ENCODE measurements at places on chromosomes 11 and 22. TPM values are rescaled to one million over a fixed set of nuclear protein-coding genes. Genes with fewer than 3 reads are reported as not detected.

DNA sequence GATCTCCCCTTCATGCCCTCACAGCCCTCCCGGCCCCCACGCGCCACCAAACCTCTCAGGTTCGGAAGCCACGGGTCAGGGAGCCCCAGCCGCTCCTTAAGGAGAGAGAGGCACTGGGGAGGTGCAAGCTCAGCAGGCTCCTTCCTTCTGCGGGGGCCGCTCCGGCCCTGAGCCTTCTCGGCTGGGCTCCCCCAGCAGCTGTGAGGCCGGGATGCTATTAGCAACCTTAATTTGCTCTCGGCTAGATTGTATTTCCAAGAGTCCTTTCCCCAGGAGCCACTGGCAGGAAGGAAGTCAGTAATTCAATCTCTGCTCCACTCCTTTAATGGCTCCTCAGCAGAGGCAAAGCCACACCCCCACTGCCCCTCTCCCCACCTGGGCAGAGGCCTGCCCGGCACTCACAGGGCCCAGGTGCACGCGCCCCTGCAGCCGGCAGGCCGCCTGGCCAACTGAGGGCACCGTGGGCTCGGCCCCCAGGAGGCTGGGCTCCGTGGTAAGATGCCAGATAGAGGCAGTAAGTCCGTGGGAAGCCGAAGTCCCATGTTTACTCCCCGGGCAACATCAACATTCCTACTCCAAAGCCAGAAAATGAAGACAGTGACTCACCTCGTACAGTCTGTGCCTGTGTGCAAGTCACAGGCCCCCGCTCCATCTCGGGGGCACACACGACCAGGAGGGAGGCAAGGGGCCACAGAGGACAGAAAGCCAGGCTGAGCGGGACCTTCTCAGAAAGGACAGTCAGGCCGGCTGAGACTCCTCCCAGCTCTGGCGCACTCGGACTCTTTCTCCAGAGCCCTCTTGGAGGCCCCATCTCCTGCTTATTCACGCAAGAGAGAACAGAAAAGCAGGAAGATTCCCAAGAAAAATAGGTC lies 5.2 kb downstream of the IGSF9B start:
- no peaks in the 10 kb centered on the region for H3K4me1 ChIP-seq
- no peak overlapping the region for H3K4me3 ChIP-seq
- H3K27ac ChIP-seq = no peak overlapping the region
- peak; percentile 9 for DNase-seq

DNA sequence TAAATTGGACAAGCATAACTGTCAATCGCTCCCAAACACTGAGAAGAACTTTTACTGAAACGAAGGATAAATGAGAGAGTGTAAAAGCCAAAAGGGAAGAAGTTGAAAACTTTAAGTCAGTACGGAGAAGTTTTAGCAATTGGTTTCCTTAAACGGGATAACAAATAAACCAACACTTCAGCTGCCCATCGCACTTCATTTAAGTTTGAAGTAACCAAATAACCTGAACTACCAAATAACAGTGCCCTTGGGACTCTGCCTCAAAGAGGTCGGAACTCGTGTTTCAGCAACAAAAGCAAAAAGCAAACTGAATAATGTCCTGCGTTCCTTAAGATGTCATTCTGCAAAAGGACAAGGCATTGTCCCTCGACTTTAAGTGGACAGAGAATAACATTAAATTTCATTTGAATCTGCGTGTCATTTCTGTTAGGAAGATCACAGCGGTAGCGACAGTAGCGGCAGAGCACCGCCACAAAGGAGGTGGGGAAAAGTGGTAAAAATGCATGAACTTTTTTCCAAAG lies 127.0 kb upstream of the C11orf58 start:
- H3K27ac ChIP-seq = no peak overlapping the region
- no peak for DNase-seq
- H3K36me3 ChIP-seq = no peaks in the 10 kb centered on the region
- H3K4me3 ChIP-seq = no peak overlapping the region

DNA sequence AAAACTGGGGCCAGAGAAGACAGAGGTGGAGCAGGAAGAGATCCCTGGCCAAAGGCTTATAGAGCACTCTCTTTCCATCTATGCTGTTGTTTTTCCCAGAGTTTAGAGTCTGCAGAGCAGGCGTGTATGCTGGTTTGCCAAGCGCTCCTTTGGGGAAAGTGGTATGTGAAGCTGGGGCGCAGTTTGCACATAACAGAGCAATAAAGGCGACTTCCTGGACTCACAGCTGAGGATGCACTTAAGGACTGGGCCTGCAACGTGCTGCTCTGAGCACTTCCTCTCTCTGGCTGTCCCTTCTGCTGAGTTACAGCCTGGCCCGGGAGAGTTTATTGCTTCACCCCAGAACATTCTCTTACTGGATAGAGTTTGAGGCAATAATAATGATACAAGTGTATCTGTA lies 41.7 kb downstream of the THAP12 start:
- no peak for DNase-seq
- H3K36me3 ChIP-seq = no peaks in the 10 kb centered on the region
- no peak overlapping the region for H3K4me3 ChIP-seq
- H3K27me3 ChIP-seq = no peaks in the 10 kb centered on the region

- no peaks in the 10 kb centered on the region for H3K4me1 ChIP-seq
- H3K4me3 ChIP-seq = no peak overlapping the region
- H3K27ac ChIP-seq = no peak overlapping the region
- H3K27me3 ChIP-seq = no peaks in the 10 kb centered on the region
- no peak for DNase-seq
These were observed 313.0 kb downstream of the CTTN start for GRCh38 chr11:70711095-70711910.

- DNase-seq = no peak
- H3K27me3 ChIP-seq = no peaks in the 10 kb centered on the region
- H3K27ac ChIP-seq = no peak overlapping the region
- H3K4me1 ChIP-seq = peaks cover 5% of the 10 kb centered on the region
- H3K4me3 ChIP-seq = no peak overlapping the region
These were observed 6.5 kb downstream of the PACS1 start for GRCh38 chr11:66076561-66076960.

GRCh38 chr11:46332568-46333393 lies 14.5 kb upstream of the DGKZ start:
- no peak for DNase-seq
- no peak overlapping the region for H3K27ac ChIP-seq
- H3K4me1 ChIP-seq = no peaks in the 10 kb centered on the region
- H3K36me3 ChIP-seq = no peaks in the 10 kb centered on the region

DNA sequence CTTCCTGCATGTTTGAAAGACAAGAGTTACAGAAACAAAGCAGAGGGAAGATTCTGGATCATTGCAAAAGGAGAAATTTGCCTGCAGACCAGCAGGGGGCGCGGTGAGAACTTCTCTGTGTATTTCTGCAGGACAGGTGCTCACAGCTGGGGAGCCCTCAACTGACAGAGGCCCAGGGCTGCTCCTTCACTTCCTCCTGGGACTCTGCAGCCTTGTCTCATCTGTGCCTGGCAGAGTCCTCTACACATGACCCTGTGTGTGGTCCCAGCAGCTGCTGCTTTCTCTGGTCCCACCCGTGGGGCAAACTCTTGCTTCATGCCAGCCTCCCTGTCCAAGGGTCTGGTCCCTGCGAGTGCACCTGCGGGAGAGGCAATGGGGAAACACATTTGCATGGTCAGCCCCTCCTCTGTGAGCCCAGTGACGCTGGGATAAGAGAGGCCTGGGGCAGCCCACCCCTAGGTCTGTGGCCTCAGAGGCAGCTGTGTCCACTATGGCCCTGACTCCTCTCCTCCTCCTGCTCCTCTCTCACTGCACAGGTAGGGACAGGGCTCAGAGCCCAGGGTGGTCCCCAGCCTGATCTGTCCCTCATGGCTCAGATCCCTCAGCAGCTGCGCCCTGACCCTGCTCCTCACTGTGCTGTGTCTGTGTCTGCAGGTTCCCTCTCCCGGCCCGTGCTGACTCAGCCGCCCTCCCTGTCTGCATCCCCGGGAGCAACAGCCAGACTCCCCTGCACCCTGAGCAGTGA lies 43.2 kb upstream of the VPREB1 start:
- no peaks in the 10 kb centered on the region for H3K36me3 ChIP-seq
- no peak overlapping the region for H3K27ac ChIP-seq
- H3K4me3 ChIP-seq = no peak overlapping the region
- DNase-seq = no peak

GRCh38 chr11:20050551-20051333 lies 109.5 kb downstream of the DBX1 start:
- H3K27me3 ChIP-seq = no peaks in the 10 kb centered on the region
- H3K36me3 ChIP-seq = no peaks in the 10 kb centered on the region
- H3K4me3 ChIP-seq = no peak overlapping the region
- DNase-seq = no peak

GRCh38 chr22:36368359-36368983 lies 19.3 kb downstream of the MYH9 start:
- DNase-seq = no peak
- H3K36me3 ChIP-seq = no peaks in the 10 kb centered on the region
- H3K27me3 ChIP-seq = no peaks in the 10 kb centered on the region
- H3K4me1 ChIP-seq = peaks cover 99% of the 10 kb centered on the region
- peak overlapping the region; percentile 86 for H3K27ac ChIP-seq

- no peaks in the 10 kb centered on the region for H3K4me1 ChIP-seq
- no peak overlapping the region for H3K27ac ChIP-seq
- no peaks in the 10 kb centered on the region for H3K27me3 ChIP-seq
- H3K4me3 ChIP-seq = no peak overlapping the region
- no peaks in the 10 kb centered on the region for H3K36me3 ChIP-seq
These were observed 53.9 kb downstream of the MICAL2 start for GRCh38 chr11:12164061-12165014.

DNA sequence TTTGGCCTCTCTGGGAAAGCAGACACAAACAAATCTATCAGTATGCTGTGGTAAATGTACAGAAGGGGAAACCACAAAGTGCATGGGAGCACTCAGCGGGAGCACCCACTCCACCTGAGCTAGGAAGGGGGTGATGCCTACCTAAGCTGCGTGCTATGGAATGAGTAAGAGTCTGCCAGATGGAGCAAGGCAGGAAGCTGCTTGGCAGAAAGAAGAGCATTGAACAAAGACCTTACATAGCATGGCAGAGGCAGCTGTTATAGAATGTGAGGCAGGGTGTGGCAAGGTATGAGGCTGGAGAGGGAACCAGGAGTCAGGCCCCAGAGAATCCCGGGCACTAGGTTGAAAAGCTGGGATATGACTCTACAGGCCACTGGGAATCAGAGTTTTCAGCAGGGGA lies 13.8 kb upstream of the MTFP1 start:
- no peak for DNase-seq
- no peak overlapping the region for H3K4me3 ChIP-seq
- no peaks in the 10 kb centered on the region for H3K27me3 ChIP-seq
- H3K4me1 ChIP-seq = no peaks in the 10 kb centered on the region
- H3K27ac ChIP-seq = no peak overlapping the region
- no peaks in the 10 kb centered on the region for H3K36me3 ChIP-seq

- no peaks in the 10 kb centered on the region for H3K36me3 ChIP-seq
- H3K27me3 ChIP-seq = no peaks in the 10 kb centered on the region
- no peak overlapping the region for H3K27ac ChIP-seq
- no peak for DNase-seq
These were observed 173.3 kb downstream of the PGR start for GRCh38 chr11:100956351-100956750.

- peaks cover 8% of the 10 kb centered on the region for H3K4me1 ChIP-seq
- DNase-seq = no peak
- no peak overlapping the region for H3K4me3 ChIP-seq
- H3K27me3 ChIP-seq = no peaks in the 10 kb centered on the region
- H3K27ac ChIP-seq = no peak overlapping the region
These were observed 42.8 kb upstream of the TCF20 start for GRCh38 chr22:42313204-42313603.

- H3K4me3 ChIP-seq = no peak overlapping the region
- H3K27ac ChIP-seq = no peak overlapping the region
- H3K27me3 ChIP-seq = no peaks in the 10 kb centered on the region
- no peak for DNase-seq
- no peaks in the 10 kb centered on the region for H3K36me3 ChIP-seq
These were observed 143.2 kb upstream of the TRPC6 start for GRCh38 chr11:101726988-101727387.

DNA sequence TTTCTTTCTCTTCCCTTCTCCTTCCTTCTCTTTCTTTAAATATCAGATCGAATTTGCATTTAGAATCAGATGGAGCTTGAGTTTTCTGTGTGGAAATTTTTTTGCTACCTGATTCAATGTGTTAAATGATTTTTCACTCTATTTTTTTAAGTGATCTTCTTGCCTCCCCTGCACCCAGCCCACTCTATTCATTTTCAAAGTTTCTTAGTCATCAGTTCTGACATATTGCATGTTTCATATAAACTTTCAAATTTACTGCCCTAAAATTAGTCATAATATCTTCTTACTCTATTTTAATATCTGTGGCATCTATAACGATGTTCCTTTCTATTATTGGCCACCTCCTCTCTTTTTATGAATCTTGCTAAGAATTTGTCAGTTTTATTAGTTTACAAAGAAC lies 69.1 kb downstream of the MTNR1B start:
- H3K4me3 ChIP-seq = no peak overlapping the region
- no peak for DNase-seq
- no peaks in the 10 kb centered on the region for H3K27me3 ChIP-seq
- H3K36me3 ChIP-seq = no peaks in the 10 kb centered on the region
- peaks cover 3% of the 10 kb centered on the region for H3K4me1 ChIP-seq

DNA sequence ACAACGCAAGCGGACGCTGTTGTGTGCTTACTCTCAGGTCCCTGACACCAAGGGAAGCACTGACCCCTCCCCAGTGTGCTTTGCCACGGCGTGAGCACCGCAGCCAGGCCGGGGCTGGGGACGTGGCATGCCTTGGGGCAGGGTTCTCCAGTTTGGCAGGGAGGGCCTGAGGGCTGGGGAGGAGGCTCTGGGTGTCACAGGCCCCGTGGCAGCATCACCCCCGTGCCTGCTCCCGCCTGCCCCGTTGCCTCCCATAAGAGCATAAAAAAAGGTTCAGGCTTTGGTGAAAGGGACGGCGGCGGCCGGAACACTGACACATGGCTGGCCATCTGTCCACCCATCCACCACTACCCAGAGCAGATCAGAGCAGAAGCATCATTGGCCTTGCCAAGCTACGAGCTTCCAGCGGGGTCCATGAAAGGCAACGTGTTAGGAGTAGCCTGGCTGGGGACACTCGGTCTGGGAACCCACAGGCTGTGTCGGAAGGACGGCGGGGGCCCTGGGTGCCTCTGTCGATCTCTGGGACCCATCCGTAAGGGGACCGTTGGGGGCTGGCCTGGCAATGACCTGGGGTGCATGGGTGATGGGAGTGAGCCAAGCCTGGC lies 183.0 kb downstream of the IGLL1 start:
- H3K4me1 ChIP-seq = no peaks in the 10 kb centered on the region
- DNase-seq = no peak
- H3K27me3 ChIP-seq = no peaks in the 10 kb centered on the region
- H3K36me3 ChIP-seq = no peaks in the 10 kb centered on the region
- no peak overlapping the region for H3K4me3 ChIP-seq

DNA sequence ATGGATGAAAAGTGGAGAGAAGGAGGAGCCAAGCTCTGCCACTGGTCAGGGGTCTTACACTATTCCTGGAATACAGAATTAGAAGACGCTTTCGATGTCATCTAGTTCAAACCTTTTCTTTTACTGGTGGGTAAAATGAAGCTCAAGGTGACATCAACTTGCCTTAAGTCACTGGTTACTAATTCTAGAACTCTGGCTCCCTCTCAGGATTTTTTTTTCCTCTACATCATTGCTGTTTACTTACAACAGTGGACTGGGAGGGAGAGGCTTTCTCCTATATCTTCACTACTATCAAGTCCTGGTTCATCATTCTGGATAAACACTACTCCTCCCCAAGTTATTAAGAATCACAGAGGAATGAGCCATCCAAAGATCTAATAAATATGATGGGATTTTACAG lies 82.9 kb downstream of the ETS1 start:
- H3K4me1 ChIP-seq = peaks cover 29% of the 10 kb centered on the region
- H3K4me3 ChIP-seq = no peak overlapping the region
- DNase-seq = no peak

- no peak for DNase-seq
- no peak overlapping the region for H3K4me3 ChIP-seq
- H3K4me1 ChIP-seq = no peaks in the 10 kb centered on the region
These were observed 10.9 kb downstream of the PIH1D2 start for GRCh38 chr11:112062923-112063322.

CDC45 gene
- 0.32 TPM for total RNA-seq

PRRG4 gene
- total RNA-seq = 2.1 TPM

CSF2RB gene
- total RNA-seq = 1.2 TPM

GDPD4 gene
- not detected for total RNA-seq

DUSP18 gene
- total RNA-seq = 6.5 TPM
